ENCODE measurements at places on chromosomes 5 and 9. TPM values are rescaled to one million over a fixed set of nuclear protein-coding genes. Genes with fewer than 3 reads are reported as not detected.
A peak's percentile ranks its signal among the peaks of the same experiment; 100 is the strongest.

GABRA1 gene
- not detected for total RNA-seq

C5orf22 gene
- 33.5 TPM for total RNA-seq

DNA sequence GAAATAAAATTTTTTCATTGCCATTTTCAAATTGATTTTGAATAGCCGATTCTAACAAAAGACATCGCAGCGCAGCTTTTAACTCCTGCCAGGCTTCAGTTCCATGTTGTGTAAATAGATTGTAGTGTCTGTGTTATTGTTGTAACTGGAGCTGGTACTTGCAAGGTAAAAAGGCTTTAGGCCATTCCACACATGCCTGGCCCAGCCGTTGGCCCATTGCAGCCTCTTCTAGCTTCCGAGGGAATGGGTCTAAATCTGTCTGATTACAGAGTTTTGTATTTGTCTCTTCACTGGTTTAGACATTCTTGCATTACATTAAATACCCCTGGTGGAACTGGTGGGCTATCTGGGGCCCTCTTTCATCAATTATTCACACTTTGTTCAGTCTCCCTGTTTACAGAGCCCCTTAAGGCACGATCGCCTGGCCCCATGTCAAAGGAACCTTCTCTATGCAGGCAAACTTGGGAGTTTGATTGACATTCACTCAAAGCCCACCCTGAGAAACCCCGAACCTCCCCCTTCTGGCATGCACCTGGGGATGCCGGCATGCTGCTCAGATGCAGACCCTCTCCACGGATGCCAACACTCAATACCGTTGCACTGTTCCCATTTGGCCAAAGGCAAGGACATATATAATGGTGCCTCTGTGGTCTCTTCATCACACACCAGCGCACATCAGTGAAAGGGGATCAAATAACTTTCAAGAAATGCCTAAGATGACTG is 281.7 kb upstream of the IRX2 start:
- no peak for DNase-seq

CBY3 gene
- 1.6 TPM for total RNA-seq

NDST1 gene
- 65.5 TPM for total RNA-seq

- DNase-seq: peak; percentile 32
Measured at GRCh38 chr5:54639621-54640020, 122.1 kb downstream of the SNX18 start.

GRCh38 chr5:124583469-124584350 is 162.7 kb downstream of the ZNF608 start:
- DNase-seq: no peak

- peak; percentile 7 for DNase-seq
Measured at GRCh38 chr5:133389066-133389590, 223.2 kb downstream of the FSTL4 start.

DNA sequence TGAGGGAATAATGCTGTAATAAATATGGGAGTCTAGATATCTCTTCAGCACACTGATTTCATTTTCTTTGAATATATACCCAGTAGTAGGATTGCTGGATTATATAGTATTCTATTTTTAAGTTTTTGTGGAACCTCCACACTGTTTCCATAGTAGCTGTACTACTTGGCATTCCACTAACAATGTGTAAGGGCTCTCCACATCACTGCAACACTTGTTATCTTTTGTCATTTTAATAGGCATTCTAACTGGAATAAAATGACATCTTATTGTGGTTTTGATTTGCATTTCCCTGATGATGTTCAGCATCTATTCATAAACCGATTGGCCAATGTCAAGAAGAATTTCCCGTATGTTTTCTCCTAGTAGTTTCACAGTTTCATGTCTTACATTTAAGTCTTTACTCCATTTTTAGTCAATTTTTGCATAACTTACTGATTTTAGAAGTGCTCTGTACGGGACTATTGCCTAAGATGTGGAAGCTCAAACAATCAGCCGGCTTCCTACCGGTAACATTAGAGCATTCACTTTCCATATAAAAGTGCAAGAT is 1078.8 kb downstream of the TAF11L14 start:
- no peak for DNase-seq

DNA sequence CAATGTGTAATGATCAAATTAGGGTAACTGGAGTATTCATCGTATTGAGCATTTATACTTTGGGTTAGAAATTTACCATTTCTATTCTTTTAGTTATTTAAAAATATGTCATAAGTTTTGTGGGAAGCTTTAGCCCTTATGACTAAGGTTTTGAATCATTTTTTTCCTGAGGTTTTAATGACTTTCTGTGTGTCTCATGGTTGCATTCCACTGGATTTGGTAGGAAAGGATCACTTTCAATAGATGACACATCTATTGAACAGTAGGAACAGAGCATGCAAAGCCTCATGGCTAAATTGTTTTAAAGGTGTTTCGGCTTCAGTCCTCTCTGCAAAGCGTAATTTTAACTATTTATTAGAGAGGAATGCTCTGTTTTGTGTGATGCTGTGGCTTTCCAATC is 512.4 kb upstream of the CHD1 start:
- no peak for DNase-seq

DNA sequence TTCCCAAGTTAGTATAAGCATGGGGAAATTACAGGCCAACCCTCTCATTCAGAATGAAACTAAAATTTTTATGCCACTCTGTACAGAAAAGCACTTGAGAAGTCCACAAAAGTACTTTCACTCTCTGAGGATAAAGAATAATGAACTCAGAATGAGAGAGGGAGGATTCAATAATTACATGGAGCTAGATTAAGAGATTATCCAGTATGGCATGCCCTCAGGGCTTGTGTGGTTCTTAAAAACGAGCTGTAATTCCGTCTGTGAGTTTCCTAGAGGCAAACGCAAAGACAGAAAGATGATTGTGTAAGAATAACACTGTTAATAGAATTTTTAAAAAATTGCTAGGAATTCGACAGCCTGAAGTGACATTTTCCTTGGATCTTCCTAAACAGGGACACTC is 126.8 kb upstream of the PTCH1 start:
- no peak for DNase-seq

- peak; percentile 70 for DNase-seq
Measured at GRCh38 chr9:34493972-34494535, 28.7 kb downstream of the ENHO start.

CXCL14 gene
- total RNA-seq: 1.1 TPM

GRCh38 chr5:19261879-19262278 is 726.1 kb downstream of the CDH18 start:
- DNase-seq: no peak

DNA sequence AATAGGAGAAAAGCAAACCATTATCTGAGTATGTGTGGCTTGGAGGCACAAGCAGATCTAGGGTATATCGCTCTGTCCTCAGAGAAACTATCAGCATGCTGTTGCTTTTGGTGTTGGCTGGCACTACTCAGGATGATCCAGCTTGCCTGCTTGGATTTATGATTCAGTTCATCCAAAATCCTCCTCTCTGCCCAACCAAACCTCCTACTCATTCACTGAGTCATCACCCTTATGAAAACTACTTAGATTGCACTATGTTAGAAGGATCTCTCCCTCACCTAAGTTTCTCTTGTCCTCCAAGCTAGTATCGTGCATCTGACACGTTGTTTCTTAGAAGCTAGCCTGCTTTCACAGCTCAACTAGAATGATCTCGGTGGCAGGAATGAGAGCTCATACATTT is 14.2 kb upstream of the ZBED3 start:
- DNase-seq: no peak

PCDHB2 gene
- total RNA-seq: 26.3 TPM

WDR38 gene
- total RNA-seq: not detected

TLE4 gene
- 35.1 TPM for total RNA-seq

DNA sequence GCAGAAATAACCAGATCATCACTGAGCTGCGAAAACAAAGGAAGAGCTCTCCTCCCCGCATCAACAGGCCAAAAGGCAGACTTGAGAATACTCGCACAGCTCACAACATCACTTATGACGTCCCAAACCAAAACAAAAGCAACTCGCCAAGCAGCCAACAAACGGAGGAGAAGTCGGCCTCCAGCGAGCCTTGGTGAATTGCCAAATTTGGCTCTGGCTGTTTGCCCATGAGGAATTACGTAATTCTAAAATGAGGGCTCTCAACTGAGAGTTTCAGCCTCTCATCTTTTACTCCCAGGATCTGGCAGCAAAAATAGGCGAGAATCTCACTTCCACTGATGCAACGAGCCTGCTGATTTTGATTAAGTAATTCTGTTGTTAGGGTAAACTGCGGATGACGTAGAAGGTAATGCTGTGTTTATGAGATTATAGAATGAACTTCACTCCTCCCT is 51.7 kb upstream of the SEMA6A start:
- DNase-seq: no peak

- DNase-seq: no peak
Measured at GRCh38 chr5:144369006-144369405, 198.3 kb downstream of the KCTD16 start.

RUSC2 gene
- total RNA-seq: 5.8 TPM

- no peak for DNase-seq
Measured at GRCh38 chr5:157390551-157391297, 69.3 kb upstream of the NIPAL4 start.

CTSV gene
- total RNA-seq: 82.2 TPM

- no peak for DNase-seq
Measured at GRCh38 chr5:51806677-51807076, 423.4 kb downstream of the ISL1 start.

- peak; percentile 78 for DNase-seq
Measured at GRCh38 chr5:132426525-132427138, 57.1 kb downstream of the SLC22A5 start.

DNA sequence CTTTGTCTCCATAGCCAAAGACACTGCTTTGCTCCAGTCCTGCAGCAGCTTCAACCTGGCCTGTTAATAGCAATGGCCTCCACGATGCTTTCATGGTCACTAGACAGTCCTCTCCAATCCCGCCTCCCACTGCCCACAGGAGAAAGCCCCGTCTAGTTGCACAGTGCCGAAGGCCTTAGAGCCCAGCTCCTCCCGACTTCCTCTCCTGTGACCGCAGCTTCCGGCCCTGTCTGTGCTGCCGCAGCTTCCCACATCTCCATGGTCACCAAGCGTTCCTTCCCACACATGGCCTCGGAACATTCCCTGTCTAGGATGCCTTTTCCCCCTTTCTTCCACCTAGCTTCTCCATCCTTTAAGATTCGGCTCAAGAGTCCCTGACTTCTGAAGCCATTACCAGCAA is 23.4 kb downstream of the PCA3 start:
- no peak for DNase-seq

- DNase-seq: no peak
Measured at GRCh38 chr5:179330186-179330900, 14.9 kb downstream of the ADAMTS2 start.

- no peak for DNase-seq
Measured at GRCh38 chr9:20564650-20565049, 57.6 kb downstream of the MLLT3 start.

- no peak for DNase-seq
Measured at GRCh38 chr9:114092336-114092735, 6.8 kb downstream of the KIF12 start.

DNA sequence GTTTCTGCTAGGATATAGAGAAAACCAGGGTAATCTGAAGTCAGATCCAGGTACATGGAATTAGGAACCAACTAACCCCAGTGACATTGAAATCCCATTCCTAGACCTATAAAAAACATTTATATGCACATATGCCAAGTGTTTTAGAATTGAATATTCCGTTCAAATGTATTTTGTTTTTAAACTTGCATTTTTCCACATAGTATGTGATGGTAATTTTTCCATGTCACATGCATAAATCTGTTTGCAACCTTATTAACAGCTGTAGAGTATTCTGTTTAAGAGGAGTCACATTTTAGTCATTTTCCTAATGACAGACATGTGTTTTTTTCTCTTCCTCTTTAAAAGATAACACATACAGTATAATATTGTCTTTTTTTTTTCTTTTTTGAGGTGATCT is 50.2 kb downstream of the FOCAD start:
- DNase-seq: no peak

ORM2 gene
- 1.4 TPM for total RNA-seq

DNA sequence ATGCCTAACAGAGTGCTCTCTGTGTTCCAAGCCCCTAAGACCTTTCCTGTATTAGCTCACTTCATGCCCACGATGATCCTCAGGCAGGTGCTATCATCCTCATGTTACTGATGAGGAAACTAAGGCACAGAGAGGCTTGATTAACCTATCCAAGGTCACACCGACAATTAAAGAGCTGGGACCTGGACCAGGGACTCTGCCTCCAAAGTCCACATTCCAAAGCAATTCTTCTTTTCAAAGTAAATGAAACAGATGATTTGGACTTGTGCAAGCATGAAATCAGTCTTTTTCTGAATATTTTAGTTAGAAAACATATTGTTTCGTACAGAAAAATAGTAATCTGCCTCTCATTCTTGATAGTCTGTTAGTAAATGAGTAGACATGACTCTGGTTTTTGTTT is 18.1 kb upstream of the RASEF start:
- DNase-seq: no peak

VCAN gene
- 278 TPM for total RNA-seq

- DNase-seq: no peak
Measured at GRCh38 chr9:19885608-19886007, 96.8 kb upstream of the SLC24A2 start.

- DNase-seq: no peak
Measured at GRCh38 chr5:16899171-16899570, 36.9 kb downstream of the MYO10 start.

- no peak for DNase-seq
Measured at GRCh38 chr5:79890119-79890929, 100.7 kb downstream of the MTX3 start.

GHR gene
- 0.20 TPM for total RNA-seq

Data from H9 (cell line).